ENCODE measurements at places on chromosomes 5 and 9. TPM values are rescaled to one million over a fixed set of nuclear protein-coding genes. Genes with fewer than 3 reads are reported as not detected.
A peak's percentile ranks its signal among the peaks of the same experiment; 100 is the strongest.

PLAC8L1 gene
- not detected for total RNA-seq

CCL27 gene
- total RNA-seq, result not detected

DNA sequence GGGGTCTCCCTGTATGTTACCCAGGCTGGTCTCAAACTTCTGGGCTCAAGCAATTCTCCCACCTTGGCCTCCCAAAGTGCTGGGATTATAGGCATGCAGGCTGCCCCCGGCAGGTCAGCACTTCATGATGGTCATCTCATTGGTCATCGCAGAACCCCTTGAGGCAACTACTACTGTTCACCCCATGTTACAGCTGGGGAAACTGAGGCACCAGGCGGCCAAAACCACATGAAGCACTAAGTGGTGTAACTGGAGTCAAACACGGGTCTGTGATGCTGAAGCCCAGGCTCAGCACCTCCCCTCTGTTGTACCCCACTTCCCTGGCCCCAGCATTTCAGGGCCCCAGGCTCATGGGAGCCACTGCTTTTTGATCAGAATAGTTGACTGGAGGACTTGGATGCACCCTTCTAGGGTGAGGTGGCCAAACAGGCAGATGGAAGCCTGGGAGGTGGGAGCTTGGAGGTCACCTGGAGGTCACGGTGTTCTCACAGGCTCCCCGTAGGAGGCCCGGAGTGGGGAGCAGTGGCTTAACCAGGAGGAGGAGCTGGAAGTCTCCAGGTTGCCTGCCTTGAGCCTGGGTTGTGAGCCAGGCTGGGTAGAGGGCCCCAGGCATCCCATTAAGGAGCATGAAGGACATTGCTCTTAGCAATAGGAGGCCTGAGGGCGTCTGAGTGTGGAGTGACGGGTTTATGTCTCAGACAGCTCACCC, 57.3 kb upstream of the RPL26L1 start:
- no peak for DNase-seq
- H3K4me3 ChIP-seq, result no peak overlapping the region
- H3K4me1 ChIP-seq, result peaks cover 78% of the 10 kb centered on the region
- peak overlapping the region; percentile 89 for H3K27ac ChIP-seq
- H3K36me3 ChIP-seq, result peaks cover 32% of the 10 kb centered on the region
- no peaks in the 10 kb centered on the region for H3K27me3 ChIP-seq

UGT3A2 gene
- total RNA-seq, result not detected

GRCh38 chr5:68243681-68244080, 28.1 kb downstream of the PIK3R1 start:
- H3K27me3 ChIP-seq, result no peaks in the 10 kb centered on the region
- no peak overlapping the region for H3K27ac ChIP-seq
- no peak overlapping the region for H3K4me3 ChIP-seq
- no peaks in the 10 kb centered on the region for H3K36me3 ChIP-seq

DNA sequence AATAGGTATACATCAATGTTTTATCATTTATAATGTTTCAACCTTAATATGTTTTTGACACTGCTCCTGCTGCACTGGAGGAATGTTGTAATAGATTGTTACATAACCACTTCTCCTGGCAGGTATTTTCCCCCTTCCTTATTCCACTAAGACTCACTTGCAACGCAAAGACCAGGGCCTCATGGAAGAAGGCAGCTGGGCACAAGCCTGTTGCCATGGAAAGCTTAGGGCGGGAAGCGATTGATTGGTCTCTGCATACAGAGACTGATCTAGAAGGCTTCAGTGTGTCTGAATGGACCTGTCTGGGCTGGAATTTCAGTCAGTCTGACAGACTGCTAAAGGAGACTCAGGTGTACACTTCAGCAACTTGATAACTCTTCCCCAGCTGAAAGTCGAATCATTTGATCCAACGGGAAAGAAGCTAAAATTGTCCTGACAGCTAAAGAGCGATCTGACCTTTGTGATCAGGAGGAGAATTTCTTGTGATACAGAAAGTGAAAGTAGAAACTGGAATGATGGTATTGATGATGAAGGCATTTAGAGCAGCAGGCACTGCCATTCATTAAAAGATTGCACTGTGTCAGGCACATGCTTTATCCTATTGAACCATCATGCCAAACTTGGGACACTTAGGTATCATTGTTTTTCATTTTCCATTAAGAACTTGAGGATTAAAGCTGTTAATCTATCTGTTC, 65.1 kb downstream of the GRIA1 start:
- H3K4me1 ChIP-seq, result peaks cover 10% of the 10 kb centered on the region
- no peaks in the 10 kb centered on the region for H3K27me3 ChIP-seq
- H3K36me3 ChIP-seq, result no peaks in the 10 kb centered on the region
- DNase-seq, result peak; percentile 36
- no peak overlapping the region for H3K4me3 ChIP-seq
- no peak overlapping the region for H3K27ac ChIP-seq

DNA sequence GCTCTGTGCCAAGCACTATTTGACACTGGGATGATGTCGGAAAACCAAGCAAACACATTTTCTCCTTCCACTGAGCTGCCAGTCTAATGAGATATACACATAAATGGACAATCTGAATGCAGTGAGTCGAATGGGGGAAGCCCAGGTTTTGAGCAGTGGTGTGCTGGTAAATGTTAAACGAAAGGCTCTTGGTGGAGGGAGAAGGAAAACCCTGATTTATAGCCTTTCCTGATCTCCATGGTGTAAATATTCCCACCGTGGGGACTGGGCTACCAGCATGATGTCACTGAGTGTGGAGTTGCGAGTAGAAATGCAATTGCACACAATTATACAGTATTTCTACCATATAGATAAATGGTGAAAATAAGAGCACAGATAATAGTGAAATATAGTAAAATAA, 5.0 kb upstream of the GSN start:
- no peak overlapping the region for H3K4me3 ChIP-seq
- no peak for DNase-seq
- H3K4me1 ChIP-seq, result peaks cover 7% of the 10 kb centered on the region
- H3K27me3 ChIP-seq, result no peaks in the 10 kb centered on the region
- no peaks in the 10 kb centered on the region for H3K36me3 ChIP-seq
- no peak overlapping the region for H3K27ac ChIP-seq

GRCh38 chr5:93573354-93574351, 7.4 kb downstream of the NR2F1-AS1 start:
- no peak for DNase-seq
- peaks cover 92% of the 10 kb centered on the region for H3K27me3 ChIP-seq
- H3K27ac ChIP-seq, result no peak overlapping the region

DNA sequence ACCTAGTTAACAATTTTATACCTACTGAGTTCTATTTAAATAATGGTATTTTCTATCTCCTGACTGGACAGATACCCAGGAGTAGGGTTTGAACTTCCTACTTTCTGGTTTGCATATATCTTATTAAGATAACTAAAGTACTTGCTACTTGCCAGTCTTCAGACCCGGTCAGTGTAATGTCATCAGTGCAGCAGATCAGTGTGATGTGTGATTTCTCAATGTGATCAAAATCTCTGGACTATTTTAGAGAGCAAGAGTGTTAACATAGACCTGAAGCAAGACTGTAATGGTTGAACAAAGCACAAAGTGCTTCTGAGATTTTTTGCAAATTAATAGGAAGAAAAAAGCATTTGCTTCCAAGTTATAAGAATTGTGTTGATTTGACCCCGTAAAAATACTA, 6.8 kb downstream of the TMEM38B start:
- H3K36me3 ChIP-seq, result no peaks in the 10 kb centered on the region
- H3K27me3 ChIP-seq, result no peaks in the 10 kb centered on the region
- no peaks in the 10 kb centered on the region for H3K4me1 ChIP-seq
- no peak overlapping the region for H3K27ac ChIP-seq

DNA sequence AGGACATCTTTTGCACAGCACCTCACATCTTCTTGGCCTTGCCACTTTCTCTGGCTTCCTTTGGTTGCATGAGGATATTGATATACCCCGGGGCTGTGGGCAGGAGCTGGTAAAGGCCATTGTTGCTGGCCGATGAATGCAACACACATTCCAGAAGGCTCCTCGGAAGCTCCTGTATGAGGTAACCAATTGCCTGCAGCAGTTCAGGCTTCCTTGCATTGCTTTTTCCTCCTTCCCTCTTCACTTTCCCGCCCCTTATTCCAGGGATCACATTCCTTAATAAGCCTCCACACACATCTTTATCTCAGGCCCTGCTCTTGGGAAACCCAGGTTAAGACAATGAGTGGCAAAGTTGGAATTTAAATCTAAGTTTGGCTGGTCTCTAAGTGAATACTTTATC, 505.4 kb upstream of the CLINT1 start:
- no peaks in the 10 kb centered on the region for H3K36me3 ChIP-seq
- H3K4me3 ChIP-seq, result no peak overlapping the region

GRCh38 chr5:180330810-180331646, 22.1 kb downstream of the GFPT2 start:
- H3K4me3 ChIP-seq, result no peak overlapping the region
- peak overlapping the region; percentile 41 for H3K27ac ChIP-seq
- H3K27me3 ChIP-seq, result no peaks in the 10 kb centered on the region
- H3K36me3 ChIP-seq, result peaks cover 26% of the 10 kb centered on the region
- DNase-seq, result peak; percentile 32

DNA sequence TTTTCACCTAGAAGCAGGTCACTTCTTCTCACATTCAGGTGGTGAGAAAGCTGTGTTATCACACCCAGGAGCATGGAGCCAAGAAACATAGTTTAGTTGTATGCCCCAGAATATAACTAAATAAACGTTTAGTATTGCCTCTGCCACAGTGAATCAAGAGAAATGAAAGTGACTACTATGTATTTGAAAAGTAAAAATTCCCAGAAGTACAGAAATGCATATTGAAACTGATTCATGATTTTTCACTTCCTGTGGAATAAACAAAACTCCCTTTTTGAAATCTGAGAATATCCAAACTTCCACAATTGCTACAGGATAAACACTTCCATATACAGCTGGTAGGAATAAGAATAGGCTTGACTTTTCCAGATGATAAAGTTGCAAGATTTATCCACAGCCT, 15.3 kb upstream of the NINJ1 start:
- no peak overlapping the region for H3K4me3 ChIP-seq
- DNase-seq, result no peak
- H3K36me3 ChIP-seq, result no peaks in the 10 kb centered on the region
- H3K4me1 ChIP-seq, result peaks cover under 1% of the 10 kb centered on the region

Data from lower lobe of right lung (tissue), 2 donors.